Hindlimb muscle (tissue), 1 donor: ENCODE measurements at places on chromosomes 6 and 20.
A peak's percentile ranks its signal among the peaks of the same experiment; 100 is the strongest.

DNA sequence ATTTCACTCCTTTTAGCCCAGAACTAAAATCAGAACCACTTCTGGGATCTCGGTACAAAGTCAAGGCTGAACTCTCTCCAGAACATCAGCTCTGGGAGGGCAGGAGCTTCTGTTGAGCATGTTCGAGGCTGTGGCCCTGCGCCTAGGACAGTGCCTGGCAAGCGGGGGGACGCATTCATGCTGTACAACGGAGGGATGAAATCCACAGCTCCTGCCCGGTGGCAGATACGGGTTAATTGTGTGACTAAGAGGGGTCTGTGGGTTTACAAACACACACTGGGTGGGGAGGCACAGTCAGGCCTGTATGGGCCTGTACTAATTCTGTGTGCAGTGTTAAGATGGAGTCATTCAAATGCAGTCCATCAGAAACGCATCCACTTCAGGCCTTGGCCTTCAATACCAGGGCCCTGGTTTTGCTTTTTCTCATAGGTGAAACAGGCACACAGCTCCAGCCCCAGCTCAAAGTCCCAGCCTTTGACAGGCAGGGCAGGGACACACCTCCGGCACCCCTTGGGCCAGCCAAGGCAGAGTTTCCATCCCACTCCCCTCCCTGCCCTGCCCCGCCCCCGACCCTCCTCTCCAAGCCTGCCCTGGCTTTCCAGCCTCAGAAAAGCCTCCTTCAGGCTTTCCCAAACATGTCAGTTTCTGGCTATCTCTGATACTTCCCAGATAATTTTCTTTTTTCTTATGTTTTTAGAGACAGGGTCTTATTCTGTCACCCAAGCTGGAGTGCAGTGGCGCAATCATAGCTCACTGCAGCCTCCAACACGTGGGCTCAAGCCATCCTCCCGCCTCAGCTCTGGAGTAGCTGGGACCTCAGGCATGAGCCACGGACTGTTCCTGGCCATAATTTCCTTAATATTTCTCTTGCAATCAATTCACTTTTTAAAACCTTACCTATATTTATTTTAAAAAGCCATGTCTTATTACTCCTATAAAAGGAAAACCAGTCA lies 109.8 kb downstream of the SULF2 start:
- DNase-seq, result no peak

GRCh38 chr20:5297280-5298004 lies 19.3 kb downstream of the PROKR2 start:
- DNase-seq, result no peak

GRCh38 chr6:75202676-75203131 lies 3.1 kb downstream of the COL12A1 start:
- peak; percentile 67 for DNase-seq

DNA sequence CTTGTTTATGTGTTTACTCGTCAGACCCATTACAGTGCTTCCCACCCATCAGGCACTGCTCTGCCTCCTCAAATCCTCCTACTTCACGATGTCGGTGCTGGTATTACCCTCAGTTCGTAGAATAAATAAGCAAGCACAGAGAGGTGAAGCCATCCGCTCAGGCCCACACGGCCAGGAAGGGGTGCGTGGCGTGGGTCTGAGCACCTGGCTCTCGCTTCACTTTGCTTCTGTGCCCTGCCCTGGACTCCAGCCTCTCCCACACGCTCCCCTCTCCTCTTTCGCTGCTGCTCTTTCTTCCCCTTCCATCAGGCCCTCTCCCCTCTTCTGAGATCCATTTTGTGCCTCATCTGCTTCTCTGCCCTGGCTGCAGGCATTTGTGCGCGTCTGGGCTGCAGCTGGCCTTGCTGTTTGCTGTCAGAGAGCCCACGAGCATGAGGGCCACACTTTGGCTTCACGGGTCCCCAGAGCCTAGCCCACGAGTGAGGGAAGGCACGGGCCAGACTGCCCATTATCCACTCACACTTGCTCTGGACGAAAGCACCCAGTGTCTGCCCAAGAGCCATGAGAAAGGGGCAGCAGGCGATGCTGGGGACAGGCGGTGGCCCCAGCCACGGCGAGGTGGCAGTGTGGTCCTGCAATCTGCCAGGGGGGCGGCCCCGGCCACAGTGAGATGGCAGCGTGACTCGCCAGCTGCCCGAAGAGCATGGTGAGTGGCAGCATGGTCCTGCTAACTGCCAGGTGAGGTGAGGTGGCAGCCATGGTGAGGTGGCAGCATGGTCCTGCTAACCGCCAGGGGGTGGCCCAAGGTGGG lies 96.2 kb upstream of the MPC1 start:
- no peak for DNase-seq

GRCh38 chr6:53984163-53984562 lies 127.1 kb upstream of the MLIP start:
- no peak for DNase-seq

GRCh38 chr6:10412461-10413261 lies 2.2 kb downstream of the TFAP2A start:
- DNase-seq, result no peak

- DNase-seq, result no peak
Measured at GRCh38 chr6:1747531-1747930, 137.8 kb downstream of the FOXC1 start.

DNA sequence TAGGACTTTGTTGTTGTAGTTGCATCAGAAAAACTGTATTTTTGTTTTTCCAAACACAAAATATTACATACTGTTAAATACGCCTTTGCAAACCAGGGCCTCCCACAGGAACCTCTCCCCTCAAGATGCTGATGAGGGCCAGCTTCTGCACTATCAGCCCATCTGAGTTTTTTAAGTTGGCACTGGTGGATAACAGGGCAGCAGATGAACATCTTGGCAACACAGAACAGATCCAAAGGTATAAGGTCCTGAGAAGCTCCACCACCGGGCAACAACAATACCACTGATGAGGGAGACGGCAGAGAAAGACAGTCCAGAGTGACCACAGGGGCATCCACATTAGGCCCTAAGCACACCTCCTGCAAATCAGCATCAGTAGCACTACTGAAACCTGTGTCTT lies 177.7 kb downstream of the DLL1 start:
- no peak for DNase-seq

DNA sequence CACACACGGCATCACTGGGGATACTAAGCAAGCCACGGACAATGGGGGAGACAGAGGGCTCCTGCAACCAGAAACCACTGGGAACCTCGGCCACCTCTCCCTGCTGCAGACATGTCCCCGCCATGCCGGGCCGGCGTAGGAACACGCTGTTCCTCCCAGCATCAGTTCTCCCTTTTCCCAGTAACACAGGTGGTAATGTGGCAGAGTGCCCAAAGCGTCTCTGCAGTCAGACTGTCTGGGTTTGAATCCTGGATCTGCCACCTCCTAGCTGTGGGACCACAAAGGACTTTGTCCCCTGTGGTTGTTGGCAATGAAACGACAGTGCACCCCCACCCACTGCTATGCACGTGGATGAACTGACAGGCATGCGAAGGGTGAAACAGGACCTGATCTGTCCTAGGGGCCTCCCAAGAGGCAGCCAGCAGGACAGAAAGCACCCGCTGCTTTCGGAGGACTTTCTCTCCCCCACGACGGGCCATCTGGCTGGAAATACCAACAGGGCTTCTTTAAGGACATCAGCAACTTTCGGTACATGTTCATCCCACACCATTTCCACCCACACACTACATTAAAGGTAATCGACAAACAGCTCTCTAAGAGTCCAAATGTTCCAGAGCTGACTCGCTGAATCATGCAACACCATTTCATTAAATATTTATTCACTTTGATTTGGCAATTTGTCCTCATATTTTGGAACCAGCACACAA lies 74.1 kb downstream of the SULF2 start:
- no peak for DNase-seq

- DNase-seq, result no peak
Measured at GRCh38 chr6:29919506-29920445, 22.6 kb upstream of the HLA-A start.
